Amniotic stem cell (primary cell): ENCODE measurements at places on chromosomes 11 and 22.

DNA sequence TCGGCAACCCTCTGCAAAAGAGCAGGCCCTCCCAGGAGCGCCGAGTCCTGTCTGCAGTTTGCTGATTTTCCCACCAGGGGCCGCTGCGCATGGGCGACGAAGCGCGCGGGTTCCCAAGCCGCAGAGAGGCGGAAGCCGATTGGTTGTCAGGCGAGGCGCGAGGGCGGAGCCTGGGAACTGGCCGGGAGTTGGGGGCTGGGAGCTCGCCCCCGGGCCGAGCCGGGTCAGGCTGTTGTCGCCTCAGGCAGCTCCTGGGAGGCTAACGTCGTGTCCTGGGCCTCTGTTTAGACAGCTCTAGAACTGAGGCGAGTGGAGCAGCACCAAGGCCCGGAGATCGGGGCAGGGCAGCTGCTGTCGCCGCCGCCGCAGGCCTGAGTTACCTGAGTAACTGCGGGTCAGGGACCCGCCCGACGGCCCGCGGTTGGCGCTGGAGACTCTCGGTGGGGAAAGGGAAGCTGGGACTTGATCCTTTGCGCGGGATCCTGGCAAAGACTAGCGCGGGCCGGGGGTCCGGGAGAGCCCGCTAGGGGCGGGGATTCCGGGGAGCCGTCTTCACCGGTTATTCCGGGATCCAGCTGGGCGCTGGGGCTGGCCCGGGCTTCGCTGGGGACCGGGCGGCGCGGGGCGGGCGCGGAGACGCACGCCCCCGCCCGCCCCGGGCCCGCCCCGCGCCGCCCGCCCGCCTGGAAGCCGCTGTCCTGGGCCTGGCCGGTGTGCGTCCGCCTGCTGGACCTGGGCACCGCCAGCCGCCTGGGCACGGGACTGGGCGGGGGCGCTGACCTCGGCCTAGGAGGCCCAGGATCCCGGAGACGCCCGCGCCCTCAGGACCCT is at the start of gene STIM1:
Gene STIM1 (plus strand): TSS at position 688 of the 831 bp plus-strand sequence. CDS start 607 bp downstream, outside the sequence.
- peak; percentile 81 for DNase-seq

- no peak for DNase-seq
Measured at GRCh38 chr11:11752679-11753078, 89.1 kb upstream of the USP47 start.

GRCh38 chr22:25120761-25121212 is 78.9 kb upstream of the CRYBB3 start:
- DNase-seq: no peak

GRCh38 chr11:67504005-67504949 is 886 bp downstream of the PITPNM1 start:
- DNase-seq: no peak

DNA sequence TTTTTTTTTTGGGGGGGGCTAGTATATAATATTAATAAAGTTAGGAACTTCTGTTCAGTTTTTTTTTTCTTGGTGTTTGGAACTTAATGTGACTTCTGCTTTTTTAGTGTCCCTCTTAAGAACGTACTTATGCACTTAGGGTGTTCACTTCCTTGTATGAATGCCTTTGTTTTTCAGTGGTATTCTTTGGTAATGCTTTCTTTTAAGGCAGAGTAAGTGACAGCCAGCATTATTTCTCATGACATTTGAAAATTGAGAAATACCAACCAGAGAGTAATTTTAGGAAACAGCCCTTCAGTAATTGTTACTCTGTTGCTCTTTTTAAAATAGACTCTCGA is 2.4 kb downstream of the GRK3 start:
- DNase-seq: no peak

DNA sequence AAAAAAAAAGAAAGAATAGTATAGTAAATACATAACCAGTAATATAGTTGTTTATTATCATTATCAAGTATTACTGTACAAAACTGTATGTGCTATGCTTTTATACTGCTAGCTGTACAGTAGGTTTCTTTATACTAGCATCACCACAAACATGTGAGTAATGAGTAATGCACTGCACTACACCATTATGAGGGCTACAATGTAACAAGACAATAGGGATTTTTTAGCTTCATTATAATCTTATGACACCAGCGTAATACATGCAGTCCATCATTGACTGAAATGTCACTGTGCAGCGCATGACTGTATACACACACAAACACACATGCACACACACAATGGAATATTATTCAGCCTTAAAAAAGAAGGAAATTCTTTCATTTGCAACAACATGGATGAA is 111.5 kb upstream of the ZBED5 start:
- DNase-seq: no peak

DNA sequence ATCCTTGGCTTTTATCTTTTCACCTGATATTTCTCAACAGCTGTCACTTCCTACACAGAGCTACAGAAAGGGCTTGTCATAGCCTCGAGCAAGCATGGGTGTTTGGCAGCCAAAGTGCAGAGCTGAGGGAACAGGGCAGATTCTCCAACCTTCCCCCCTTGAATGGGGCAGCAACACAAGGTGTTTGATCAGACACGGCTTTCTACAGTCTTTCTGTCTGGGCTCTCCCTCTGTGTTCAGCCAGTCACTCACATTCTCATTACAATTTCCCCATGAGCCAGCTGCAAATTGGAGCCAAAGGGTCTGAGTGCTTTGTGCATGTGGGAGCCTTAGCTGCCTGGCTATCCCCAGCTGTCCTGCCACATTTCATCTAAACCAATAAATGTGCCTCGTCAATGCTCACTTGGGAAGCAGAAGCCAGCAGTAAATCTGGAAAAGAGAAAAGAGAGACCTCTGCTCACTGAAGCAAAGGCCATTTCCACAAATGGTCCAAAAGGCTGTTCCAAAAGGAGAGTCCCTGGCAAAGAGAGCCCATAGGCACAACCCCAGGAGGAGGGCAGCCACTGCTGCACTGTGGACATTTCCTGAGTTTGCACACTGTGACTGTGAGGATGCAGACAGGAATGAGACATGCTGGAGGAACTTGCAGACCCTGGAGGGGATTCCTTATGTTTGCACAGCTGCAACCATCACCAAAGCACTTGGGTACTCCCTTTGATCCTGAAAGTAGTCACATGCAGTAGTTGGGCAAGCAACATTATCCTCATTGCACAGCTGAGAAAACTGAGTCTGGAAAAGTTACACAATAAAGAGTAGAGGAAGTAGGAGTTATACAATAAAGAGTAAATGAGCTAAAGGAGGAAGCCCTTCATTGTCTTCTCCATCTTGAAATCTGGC is 186.8 kb downstream of the FAM181B start:
- DNase-seq: no peak

- DNase-seq: no peak
Measured at GRCh38 chr11:110778343-110778742, 66.1 kb upstream of the ARHGAP20 start.

DNA sequence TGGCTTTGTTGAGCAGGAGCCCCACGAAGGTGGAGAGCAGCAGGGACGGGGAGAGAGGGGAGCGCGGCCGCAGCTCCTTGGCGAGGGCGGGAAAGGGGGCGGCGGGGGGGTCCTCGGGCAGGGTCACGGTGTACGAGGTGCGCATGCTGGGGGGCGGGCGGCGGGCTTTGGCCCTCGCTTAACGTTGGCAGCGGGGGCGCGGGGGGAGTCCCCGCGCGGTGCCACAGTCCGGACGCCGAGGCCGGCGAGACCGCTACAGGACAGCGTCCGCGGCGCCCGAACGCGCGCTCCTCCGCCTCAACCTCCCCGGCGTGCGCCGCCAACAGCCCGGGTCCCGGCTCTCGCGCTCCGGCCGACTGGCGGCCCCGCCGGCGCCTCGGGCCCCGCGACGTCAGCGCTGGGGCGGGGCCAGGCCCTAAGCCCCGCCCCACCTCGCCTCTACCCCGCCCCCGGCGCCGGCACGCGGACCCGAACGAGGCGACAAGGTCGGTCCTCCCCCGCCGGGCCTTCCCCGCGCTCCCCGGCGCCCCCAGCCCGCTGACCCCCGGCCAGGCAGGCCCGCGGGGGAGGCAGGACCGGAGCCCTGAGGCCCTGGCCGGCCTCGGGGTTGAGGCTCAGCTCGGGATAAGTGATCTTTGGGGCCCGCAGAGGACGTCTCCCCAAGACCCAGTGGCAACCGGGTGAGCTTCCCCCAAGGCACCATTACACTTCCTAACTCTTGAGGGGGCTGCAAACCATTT is 17.5 kb downstream of the USP2 start:
- DNase-seq: peak; percentile 18

GRCh38 chr11:89147229-89147628 is 30.4 kb upstream of the TYR start:
- no peak for DNase-seq
